Activated CD8-positive, alpha-beta T cell treated with anti-CD3 and anti-CD28 coated beads for 36 hours (primary cell): ENCODE measurements at places on chromosomes 7 and 10.
A peak's percentile ranks its signal among the peaks of the same experiment; 100 is the strongest.

GRCh38 chr10:122422266-122422989 is 32.0 kb upstream of the ARMS2 start:
- DNase-seq = peak; percentile 49

GRCh38 chr7:140915935-140916555 is 8.7 kb downstream of the BRAF start:
- no peak for DNase-seq

GRCh38 chr10:100222529-100222928 is 6.9 kb downstream of the CHUK start:
- no peak for DNase-seq

DNA sequence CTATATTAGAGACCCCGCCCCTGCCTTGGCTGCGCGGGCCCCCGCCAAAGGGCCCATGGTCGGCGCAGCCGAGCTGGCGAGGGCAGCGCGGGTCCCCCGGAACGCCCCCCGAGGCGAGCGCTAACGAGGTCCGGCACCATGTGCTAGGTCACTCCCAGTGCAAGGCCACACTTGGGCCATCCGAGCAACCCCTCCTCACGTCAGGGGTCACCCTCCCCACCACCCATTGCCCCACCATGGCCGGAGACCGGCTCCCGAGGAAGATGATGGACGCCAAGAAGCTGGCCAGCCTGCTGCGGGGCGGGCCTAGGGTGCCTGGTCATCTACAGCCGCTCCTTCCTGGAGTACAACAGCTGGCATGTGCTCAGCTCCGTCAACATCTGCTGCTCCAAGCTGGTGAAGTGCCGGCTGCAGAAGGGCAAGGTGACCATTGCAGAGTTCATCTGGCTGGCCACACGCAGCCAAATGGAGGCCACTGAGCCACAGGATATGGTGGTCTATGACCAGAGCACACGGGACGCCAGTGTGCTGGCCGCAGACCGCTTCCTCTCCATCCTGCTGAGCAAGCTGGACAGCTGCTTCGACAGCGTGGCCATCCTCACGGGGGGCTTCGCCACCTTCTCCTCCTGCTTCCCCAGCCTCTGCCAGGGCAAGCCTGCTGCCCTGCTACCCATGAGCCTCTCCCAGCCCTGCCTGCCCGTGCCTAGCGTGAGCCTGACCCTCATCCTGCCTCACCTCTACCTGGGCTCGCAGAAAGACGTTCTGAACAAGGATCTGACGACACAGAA is 12.4 kb upstream of the SEC24C start:
- DNase-seq = no peak

DNA sequence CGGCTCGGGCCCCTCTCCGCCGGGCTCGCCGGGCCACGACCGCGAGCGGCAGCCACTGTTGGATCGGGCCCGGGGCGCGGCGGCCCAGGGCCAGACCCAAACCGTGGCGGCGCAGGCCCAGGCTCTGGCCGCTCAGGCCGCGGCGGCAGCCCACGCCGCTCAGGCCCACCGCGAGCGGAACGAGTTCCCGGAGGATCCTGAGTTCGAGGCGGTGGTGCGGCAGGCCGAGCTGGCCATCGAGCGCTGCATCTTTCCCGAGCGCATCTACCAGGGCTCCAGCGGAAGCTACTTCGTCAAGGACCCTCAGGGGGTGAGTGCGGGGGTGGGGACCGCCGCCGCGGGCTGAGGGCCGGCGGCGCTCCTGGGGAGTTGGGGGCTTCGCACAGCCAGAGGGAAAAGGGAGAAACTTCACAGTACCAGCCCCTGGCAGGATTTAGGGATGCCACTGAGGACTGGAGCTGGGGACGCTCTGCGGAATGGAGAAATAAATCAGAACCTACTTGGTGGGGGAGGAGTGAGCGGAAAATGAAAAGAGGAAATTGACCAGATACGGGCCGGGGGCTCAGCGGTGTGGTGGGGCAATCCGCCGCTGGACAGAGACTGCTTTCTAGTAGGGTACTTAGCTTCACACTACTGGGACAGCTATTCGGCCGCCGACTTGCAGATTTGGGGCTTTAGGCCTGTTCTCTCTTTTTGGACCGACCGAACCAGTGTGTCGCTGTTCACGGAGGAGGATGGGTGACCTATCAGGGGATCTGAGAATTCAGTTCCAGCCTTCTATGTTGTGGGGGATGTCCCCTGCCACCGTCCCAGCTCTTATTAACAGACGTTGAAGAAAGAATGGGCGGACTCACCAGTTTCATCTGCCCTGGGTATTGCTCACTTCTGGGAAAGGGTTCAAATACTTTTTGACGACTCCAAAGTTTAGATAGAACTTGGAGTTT is 669 bp downstream of the PI4K2A start:
- DNase-seq = peak; percentile 53

- peak; percentile 66 for DNase-seq
Observed at GRCh38 chr7:157139111-157139809, 534 bp downstream of the UBE3C start.

DNA sequence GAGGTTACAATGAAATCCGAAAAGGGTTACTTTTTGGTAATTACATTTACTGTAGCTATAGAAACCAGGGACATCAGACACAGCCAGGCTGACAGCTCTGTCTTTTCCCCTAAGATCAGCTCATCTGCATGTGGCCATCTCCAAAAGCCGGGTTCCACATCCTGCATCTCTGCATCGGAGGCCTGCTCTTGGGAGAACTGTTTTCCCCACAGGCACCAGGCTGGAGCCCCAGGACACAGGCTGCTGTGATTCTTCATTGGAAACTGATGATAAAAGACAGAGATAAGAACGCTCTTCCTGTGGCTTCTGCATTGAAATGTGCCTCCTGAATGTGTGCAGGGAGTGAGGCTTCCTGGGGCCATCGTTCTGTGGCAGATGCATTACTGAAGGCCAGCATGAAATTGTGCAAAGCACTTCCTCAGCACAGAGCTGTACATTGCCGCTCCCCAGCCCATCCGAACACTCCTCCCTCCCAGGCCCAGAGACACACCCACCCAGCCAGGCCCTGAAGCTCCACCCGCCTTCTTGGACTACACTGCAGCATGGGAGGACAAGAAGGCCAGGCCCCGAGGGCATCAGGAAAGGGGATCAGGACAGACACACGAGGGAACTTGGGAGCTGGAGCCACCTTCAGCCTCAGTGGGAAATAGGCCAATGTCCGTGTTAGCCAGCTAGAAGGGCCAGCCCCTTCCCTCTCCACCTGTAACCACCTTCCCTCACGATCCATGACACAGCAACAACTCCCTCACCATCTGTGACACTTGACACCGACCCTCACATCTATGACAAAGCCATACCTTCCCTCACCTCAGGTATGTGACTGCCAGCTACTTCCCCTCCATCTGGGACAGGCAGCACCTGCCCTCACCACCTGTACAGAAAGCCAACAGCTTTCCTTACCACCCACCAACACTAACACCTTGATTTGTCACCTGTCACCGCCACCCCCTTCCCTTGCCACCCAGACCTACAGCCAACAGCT is 113.2 kb downstream of the GRID1 start:
- no peak for DNase-seq

DNA sequence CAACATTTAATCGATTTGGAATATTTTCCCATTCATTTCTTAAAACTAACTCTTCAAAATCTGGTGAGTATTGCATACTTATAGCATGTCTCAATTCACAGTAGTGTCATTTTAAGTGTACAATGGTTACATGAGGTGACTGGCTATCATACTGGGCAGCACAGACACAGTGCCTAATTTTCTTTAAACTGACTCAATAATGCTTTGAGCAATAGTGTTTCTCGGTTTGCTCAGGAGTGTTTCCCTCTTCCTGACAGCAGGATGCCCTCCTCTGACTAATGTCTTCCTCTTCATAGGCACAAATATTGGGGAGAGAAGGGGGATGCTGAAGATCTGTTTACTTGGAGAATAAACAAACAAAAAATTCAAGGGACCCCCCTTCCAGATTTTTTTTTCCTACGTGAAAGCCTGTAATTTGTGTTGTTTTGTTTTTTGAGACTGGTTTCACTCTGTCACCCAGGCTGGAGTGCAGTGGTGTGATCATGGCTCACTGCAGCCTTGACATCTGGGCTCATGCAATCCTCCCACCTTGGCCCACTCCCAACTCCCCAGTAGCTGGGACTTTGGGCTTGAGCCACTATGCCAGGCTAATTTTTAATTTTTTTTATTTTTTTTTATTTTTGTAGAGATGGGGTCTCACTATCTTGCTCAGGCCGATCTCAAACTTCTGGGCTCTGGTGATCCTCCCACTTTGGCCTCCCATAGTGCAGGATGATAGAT is 2.2 kb downstream of the MRC1 start:
- no peak for DNase-seq

- no peak for DNase-seq
Observed at GRCh38 chr7:14321947-14322346, 332.5 kb upstream of the ETV1 start.

DNA sequence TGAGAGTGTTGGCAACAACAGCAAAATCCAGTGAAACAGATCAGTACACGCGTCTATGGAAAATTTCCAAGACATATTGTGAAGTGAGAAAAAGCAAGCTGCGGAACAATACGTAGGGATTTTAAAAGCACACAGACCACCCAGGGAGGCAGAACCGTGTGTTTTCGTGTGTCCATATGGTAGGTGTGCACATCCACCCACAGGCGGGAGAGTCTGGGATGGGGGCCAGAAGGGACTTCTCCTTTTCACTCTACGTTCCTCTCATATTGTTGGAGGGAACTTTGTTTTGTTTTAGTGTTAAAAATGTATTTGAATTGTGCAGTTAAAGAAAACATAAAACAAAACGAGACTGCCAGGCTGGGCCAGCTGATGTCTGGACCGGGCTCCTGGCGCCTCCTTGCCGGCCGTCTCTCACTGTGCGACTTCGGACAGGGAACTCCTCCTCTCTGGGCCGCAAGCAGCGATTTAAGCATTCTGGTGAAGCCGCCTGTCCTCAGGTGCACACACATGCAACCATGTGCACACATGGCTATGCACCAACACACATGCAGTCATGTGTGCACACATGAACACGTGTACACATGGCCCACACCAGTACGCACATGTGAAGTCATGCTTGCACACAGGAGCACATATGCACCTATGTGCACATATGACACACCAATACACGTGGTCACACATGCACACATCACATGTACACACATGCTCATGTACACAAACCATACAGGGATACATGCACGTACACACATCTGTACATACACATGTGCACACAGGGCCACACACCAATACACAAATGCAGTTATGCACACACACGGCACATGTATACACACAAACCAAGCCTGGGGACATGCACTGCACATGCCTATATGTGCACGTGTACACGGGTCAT is 141.1 kb downstream of the ELFN1 start:
- no peak for DNase-seq

DNA sequence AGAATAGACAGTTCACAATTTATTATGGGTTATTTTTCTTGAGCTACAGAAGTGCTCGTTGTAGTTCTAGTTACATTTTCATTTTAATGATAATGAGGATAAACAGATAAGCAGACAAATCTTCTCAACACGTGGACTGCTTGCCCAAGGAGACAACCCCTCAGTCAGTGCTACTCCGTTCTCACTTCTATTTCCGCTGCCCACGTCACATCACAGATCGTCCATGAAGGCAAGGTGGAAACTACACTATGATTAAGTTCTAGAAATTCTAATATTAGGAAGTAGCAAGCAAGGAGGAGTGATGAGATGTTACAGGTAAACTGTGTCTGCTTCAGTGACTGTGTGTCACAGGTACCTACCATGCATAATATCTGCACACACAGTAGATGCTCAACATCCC is 210.5 kb downstream of the CHCHD3 start:
- no peak for DNase-seq

DNA sequence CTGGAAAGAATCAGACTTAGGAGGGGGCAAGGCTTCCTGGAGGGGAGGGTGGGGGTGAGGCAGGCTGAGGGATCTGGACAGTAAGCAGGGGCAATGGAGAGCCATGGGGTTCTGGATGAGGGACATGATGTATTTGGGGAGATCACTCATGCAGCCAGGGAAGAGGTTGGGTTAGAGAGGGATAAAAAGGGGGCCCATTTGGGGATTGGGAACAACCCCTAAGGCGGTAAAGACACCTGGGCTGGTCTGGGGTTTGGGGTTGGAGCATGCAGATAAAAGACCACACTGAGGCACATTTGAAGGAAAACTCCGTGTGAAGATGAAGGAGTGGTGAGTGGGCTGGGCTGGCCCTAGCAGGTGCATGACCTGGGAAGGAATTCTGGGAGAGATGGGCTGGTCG is 30.8 kb downstream of the HIF1AN start:
- no peak for DNase-seq

- no peak for DNase-seq
Observed at GRCh38 chr7:116810267-116811116, 51.9 kb upstream of the CAPZA2 start.

GRCh38 chr7:112422842-112423496 is 27.3 kb upstream of the IFRD1 start:
- DNase-seq = peak; percentile 59

- no peak for DNase-seq
Observed at GRCh38 chr7:28447071-28447470, 34.8 kb downstream of the CREB5 start.

DNA sequence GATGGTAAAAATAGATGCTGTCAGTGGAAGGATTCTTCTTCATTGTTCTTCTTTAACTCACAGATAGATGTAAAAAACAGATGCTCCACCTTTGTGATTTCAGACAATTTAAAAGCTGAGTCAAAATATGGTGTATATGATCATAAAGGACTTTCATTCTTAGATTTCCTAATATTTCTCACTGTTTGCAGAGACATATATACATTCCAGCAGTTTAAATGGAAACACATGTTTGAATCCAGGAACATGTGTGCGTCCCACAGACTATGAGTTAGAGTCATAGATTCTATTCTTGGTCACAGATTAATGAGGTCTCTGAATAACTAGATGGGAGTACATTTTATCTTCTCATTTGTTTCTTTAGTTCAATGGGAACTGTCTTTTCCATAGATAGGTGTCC is 109.6 kb downstream of the BICC1 start:
- DNase-seq = no peak

- DNase-seq = peak; percentile 26
Observed at GRCh38 chr10:112446055-112446854, 459 bp downstream of the ZDHHC6 start.

DNA sequence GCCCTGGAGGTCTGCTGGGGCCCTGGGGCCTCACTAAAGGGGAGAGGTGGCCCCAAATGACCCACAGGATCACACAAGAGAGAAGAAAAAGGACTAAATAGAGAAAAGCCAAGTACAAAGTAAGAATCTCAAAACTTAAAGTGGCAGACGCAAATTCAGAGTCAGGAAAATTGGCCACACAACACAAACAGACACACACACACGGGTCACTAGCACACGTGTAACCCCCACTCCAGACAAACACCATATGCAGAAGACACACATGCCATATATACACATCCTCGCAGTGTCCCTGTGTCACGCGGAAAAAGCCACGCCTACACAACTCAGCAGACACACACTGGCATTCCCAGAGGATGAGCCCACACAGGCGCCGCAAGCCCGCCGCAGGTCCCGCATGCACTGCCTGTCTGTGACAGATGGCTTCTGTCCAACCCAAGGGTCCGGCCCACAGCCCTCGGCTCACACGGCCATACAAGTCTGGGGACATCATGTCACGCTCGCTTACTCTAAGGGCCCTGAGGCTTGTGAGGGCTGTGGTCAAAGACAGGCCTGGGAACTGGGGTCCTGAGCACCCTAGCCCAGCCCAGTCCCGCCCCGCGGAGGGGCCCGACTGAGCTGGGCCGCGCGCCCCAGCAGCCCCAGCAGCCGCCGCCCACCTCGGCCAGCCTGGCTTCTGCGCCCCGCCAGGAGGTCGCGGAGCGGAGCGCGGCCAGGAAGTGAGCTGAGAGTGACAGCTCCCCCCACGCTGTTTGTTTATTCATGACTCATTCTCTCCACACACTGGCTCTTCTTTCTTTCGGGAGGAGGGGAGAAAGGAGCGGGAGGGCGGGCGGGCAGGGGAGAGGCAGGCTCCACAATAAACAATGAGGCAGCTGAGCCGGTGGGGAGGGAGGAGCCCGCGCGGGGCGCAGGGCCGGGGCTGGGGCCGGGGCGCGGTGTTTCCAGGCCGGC is 95.5 kb upstream of the ZMIZ1 start:
- peak; percentile 88 for DNase-seq
